ENCODE measurements at places on chromosomes 7 and 10.

GRCh38 chr10:51255381-51255780 is 181.1 kb downstream of the PRKG1 start:
- no peak for DNase-seq

DNA sequence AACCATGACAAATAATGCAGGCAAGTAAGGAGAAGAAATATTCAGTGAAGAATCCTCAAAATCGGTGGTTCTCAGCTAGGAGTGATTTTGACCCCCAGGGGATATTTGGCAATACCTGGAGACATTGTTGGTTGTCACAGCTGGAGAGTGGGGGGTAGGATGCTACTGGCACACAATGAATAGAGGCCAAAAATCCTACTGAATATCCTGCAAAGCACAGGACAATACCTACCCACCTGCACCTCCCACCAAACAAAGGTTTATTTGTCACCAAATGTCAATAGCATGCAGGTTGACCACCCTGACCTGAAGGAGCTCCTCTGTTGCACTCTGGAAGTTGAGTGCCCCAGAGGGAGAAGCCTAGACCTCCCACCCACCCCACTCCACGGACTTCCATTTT is 1028.6 kb downstream of the CNTNAP2 start:
- no peak for DNase-seq

GRCh38 chr7:151012911-151013347 is 11.4 kb downstream of the ATG9B start:
- peak; percentile 86 for DNase-seq

DNA sequence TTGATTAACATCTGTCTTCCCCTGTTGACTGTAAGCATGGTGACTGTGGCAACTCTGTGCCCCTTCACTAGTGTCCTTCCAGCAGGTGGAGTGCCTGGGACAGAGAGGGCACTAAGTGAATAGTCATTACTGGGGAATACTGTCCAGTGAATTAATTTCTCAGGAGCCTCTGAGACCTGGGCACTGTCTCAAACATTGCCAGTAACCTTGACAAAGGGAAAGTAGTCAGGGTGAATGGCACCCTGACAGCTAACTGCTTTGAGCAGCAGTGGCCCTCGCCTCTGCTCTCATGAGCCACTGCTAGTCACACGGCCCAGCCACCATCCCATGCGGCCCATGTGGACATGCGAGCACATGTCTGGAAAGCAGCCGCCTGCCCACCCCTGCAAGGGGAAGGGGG is 13.1 kb upstream of the GRB10 start:
- DNase-seq: no peak

GRCh38 chr7:101593556-101593955 is 35.5 kb downstream of the MYL10 start:
- no peak for DNase-seq

All from eye (tissue), 1 donor.